ENCODE measurements at places on chromosomes 1 and 21. TPM values are rescaled to one million over a fixed set of nuclear protein-coding genes. Genes with fewer than 3 reads are reported as not detected.

The CACNA1S gene
- total RNA-seq, result not detected

The IRF6 gene
- 0.86 TPM for total RNA-seq

The VTCN1 gene
- not detected for total RNA-seq

The CFAP74 gene
- not detected for total RNA-seq

All from CD4-positive, CD25-positive, alpha-beta regulatory T cell (primary cell).